ENCODE measurements at places on chromosomes 5 and 9.

- no peak for DNase-seq
These were observed 658.5 kb downstream of the SLCO4C1 start for GRCh38 chr5:101637599-101637998.

DNA sequence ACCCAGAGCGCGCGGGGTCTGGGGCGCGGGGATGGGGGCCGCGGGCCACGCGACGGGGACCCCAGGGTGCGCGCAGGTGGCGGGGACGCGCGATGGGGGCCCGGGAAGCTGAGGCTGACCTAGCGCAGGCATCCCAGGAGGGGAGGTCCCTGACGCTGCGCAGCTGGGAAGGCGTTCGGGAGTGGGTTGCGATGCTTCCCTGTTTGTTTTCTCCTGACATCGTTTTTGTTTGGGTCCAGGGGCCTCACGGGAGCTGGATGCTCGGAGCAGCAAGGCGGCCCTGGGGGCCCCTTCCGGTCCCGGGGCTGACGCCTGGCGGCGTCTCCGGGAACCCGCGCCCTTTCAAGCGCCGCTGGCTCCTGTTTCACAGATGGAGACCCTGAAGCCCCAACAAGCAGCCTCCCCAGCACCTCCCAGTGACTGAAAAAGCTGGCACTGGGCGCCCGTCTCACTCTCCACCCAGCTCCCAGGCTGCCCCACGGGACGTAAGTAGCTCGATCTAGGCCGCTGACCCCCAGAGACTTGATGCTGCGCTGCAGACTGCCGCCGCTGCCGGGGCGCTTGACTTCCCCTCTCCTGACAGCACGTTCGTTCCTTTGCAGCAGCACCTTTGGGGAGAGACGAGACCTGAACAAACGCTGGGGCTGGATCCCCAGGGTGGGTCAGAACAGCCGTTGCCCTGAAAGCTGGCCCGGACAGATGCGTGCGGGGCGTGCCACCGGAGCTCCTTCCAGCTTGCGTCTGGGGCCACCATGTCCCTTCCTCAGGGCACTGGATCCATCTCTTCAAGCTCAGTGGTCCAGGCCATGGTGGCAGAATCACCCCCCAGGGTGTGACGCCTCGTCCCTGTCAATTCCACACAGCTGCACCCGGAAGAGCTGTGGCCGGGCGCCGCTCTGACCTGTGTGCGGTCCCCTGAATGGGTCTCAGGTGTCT is 593 bp downstream of the BRD3OS start:
- peak; percentile 19 for DNase-seq

DNA sequence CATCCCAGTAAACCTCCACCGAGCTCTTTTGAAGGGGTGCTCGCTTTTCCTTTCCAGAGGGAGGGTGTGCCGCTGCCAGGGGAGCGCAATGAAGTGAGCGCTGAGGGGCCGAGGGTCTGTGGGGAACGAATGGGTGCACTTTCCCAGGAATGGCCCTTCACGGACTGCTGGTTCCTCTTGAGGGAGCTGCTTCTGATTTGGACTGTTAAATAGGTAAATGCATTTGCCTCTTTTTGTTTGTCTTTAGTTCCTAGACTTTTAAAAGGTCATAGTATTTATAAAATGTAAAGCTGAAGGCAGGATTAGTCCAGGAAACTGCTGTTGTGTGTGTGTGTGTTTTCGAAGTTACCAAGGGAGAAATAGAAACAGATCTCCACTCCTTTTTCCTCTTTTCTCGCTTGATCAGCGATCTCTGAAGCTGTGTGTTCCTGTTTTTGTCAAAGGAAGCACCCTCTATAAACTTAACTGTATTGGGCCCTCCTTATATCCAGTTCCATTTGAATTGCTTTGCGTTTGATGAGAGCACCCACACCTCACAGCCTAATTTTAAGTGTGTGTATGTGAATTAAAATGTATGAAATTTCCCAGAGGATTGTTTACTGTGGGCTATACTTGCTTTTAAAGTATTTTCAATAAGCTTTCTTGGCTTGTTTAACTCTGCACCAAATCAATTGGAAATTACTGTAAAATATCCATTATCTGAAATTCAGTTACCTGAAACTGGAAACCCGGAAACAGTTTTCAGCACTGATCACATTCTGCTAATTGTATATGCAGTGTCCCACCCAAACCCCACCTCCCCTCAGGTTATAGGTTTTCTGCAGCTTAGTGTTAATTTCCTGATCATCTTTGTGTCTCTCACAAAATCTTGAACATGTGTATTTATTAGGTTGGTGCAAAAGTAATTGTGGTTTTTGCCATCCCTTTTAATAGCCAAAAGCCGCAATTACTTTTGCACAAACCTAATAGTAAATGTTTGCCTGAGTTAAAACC is 966 bp downstream of the SNX2 start:
- DNase-seq = no peak

- DNase-seq = no peak
These were observed at the start of gene NTNG2 for GRCh38 chr9:132161743-132162184. Gene NTNG2 (plus strand): TSS chr9:132162058. CDS start chr9:132166832, 4,774 bp downstream.

DNA sequence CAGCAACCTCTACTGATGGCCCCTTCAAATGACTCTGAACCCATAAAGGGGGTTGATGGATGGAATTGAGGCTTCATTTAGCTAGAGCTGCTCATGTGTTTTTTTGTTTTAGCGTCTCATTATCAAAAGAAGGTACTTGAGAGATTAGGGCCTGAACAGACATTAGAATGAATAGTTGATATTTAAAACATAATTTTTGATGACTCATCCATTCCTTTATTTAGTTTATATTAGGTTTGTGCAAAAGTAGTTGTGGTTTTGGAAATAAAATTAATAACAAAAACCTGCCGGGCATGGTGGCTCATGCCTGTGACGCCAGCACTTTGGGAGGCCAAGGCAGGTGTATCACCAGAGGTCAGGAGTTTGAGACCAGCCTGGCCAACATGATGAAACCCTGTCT is 485.9 kb downstream of the PSAT1 start:
- DNase-seq = no peak

DNA sequence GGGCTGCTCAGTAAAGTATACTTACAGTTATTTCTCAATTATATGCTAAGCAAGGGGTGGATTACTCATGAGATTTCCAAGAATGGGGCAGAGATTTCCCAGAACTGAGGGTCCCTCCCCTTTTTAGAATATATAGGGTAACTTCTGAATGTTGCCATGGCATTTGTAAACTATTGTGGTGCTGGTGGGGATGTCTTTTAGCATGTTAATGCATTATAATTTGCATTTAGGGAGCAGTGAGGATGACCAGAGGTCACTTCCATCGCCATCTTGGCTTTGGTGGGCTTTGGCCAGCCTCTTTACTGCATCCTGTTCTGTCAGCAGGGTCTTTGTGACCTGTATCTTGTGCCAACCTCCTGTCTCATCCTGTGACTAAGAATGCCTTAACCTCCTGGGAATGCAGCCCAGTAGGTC is 35.5 kb downstream of the TTC1 start:
- DNase-seq = no peak

DNA sequence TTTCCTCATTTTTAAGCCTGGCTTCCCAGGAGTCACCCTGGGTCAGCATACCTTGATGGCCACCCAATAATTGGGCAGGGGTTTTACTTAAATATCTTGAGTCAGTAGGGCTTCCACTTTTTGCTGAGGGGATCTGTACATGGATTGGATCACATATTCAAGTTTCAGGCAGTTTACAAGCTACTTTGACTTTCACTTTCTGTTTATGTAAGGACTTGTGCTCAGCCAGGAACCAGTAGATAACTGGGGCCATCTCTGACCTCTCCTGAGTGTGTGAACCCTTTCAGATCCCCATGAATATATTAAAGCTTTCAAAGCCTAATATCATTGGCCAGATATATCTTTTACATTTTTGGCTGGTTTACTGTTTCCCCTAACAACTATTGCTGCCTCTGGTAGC is 45.1 kb downstream of the SLCO6A1 start:
- DNase-seq = no peak

DNA sequence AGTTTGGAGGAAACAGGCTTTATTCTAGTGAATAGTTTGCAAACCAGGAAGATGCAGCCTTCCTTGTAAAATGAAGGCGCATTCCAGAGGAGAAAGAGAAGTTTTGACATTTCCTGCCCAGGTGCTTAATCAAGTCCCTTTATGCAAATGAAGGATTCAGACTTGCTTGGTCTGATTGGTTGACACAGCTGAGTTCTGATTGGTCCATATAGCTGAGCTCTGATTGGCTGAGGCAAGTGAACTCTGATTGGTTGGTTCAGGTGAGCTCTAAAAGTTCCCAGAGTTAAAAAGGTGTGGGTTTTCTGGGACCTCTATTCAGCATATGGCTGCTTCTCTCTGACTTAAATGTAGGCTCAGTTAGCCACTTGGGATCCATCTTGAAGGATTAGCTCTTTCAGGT is 151.0 kb downstream of the CACNA1B start:
- no peak for DNase-seq

DNA sequence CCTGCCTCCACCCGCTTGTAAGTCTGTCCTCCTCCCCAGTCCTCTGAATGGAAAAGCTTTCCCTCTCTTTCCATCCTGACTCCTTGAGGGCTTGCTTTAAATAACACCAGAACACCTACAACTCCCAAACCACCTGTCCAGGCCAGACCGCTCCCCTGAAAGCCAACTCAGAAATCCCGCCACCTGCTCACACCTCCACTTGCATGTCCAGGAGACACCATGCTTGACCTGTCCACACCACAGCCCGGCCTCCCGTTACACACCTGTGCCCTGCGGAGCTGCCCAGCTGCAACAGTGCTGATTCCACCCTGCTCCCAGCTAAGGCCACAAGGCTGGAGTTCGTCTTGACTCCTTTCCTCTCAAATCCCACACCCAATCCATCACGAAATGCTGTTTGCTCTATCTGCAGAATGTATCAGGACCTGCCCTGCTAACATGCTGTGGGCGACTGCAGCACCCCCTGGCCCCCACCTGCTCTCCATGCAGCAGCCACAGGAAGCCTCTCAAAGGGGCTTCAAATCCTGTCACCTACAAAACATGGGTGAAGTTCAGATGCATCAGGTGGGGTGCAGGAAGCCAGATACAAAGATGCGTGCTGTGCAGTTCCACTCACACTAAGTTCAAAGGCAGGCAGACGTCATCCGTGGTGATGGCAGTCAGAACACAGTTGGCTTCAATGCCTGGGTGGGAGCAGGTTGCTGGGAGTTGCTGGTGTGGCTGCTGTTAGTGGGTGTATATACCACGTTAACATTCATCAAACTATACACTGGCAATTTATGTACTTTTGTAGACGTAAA is 166.0 kb downstream of the ROR2 start:
- DNase-seq = no peak

GRCh38 chr5:154206311-154206710 is 15.8 kb downstream of the GALNT10 start:
- no peak for DNase-seq

DNA sequence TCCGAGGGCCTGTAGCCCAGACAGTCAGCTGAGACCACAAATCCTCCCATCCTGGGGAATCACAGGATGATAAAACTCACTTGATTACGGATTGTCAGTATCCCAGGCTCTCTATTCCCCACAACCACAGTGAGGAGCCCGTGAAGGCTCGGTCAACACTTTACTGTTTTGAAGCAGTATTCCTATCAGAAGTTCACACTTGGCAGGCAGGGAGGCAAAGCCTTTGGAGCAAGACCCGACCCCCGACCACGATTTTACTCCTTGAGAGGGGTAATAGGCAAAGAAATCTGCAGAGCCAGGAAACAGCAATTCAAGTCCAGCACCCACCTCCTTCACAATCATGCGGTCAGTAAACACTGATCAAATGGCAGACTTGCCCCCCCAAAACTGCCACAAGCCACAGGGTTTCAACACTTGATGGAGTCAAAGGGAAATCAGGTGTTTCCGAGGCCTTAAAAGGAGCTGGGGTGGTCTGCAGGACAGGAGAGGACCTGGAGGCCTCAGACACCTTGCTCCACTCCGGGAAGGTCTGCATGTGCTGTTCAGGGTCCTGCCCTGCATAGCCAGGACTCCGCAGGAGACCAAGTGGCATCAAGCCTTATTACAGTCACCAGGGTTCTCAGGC is 25.2 kb downstream of the BICD2 start:
- DNase-seq = no peak

All from T follicular helper cell (primary cell).